ENCODE measurements at places on chromosomes 13 and 19.
A peak's percentile ranks its signal among the peaks of the same experiment; 100 is the strongest.

- peak; percentile 47 for DNase-seq
These were observed 10.1 kb upstream of the NFIX start for GRCh38 chr19:12985049-12985776.

DNA sequence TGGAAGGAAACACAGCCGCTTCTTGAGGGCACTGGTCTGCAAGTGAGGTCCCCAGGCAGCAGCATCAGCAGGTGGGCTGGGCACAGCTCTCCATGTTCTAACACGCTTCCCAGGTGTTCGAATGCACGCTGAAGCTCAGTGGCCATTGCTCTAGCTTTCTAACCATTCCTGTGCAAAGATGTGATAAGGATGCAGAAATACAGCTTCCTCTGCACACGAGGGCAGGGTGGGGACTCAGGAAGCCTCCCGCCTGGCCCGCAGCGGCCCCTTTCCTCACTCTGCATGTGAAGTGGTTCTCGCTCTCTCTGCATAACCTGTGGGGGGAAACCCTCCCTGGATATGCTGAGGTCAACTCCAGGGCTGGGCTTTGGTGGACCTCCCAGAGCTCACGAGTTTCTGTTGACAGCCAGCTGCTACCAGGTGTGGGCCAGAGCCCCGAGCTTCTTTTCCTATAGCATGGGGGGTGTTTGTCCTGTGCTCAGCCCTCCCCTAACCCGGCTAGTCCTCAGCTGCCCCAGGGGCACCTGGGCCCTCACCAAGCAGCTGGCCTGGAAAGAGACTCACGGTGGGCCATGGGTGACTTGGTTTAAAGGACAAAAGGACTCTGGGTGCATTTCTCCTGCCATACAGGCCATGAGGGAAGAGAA is 168.2 kb downstream of the TEX29 start:
- DNase-seq, result no peak

DNA sequence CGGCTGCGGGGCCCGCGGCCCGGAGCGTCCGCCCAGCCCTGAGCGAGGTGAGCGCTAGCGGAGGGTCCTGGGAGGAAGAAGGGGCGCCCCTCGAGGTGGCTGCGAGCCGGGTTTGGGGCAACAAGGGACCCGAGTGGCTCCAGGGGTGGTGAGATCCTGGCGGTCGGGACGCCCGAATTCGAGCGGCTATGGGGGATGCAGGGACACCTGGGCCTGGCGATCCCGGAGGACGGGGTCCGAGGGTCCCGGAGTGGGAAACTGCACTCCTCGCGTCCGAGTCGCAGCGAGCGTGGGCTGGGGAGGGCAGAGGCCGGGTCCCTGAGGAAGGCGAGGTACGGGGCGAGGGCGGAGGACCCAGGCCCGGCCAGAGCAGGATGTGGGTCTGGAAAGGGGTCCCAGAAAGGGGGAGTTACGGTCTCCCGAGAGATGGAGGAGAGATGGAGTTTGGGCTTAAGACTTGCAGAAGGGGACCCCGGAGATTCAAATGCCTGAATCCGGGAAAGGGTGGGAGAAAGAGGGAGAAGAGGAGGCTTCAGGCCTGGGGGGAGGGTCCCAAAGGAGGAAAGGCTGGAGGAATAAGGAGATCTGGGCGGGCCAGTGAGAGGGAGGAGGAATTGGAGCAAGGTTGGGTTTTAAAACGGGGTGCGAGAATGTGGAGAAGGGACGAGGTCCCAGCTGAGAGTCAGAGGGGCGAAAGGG is 542 bp downstream of the CACNG7 start:
- DNase-seq, result no peak

GRCh38 chr13:41675306-41675705 is 218.0 kb downstream of the RGCC start:
- DNase-seq, result peak; percentile 31

GRCh38 chr13:75512253-75512652 is 25.4 kb downstream of the COMMD6 start:
- no peak for DNase-seq

GRCh38 chr13:29905845-29906244 is 55.4 kb upstream of the UBL3 start:
- no peak for DNase-seq

GRCh38 chr19:17086834-17087233 is 11.3 kb downstream of the MYO9B start:
- DNase-seq, result no peak

- no peak for DNase-seq
These were observed 1430.0 kb downstream of the EFNB2 start for GRCh38 chr13:105105471-105105870.

DNA sequence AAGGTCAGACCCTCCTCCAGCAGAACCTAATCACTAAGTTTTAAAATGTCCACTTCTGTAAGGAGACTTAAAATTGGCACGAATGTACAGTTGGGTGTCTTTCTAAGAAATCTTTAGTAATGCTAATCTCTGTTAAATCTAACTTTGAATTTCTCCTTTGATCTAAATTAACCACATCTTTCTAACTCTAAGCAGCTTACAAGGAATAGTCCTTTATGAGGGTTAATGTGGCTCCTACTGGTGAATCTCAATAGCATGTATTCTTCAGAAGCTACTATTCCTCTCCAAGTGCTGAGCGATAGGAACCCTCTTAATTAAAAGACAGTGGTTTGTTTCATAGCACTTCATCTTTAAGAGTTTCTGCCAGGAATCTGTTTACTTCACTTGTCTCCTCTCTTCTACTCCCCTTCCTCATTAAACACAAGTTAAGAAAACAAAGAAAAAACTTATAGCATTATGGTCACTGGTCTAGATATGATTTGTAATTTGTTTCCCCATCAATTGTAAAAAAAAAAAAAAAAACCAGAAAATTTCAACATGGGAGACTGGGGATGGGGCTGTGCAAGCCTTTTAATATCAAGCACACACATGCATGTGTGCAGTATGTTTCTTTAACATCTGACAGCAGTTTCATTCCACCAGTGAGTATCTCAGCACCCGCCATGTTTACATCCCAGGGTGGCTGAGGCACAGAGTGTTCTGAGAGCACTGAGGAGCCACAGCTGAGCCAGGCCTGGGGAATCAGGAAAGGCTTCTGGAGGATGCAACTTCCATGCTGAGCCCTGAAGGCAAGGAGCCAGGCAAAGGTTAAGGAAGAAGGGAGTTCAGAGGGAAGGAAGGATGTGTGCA is 57.7 kb downstream of the ATP7B start:
- no peak for DNase-seq

DNA sequence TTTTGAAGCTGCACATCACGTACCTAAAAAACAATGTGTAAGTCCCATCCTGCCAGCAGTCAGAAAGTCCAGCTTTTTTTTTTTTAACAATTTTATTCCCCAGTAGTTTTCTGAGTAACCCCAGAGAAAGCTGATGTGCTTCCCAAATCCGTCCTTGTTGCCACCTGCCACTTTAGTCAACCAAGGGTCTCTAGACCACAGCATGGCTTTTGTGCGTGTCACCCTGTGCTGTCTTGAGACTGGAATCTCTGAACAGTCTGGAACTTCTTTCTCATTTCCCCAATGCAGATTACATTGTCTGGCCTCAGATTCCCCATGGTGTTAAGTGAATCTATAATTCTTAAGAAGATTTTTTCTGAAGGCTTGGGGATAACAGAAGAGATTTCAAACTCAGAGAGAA is 289.2 kb upstream of the KLF12 start:
- peak; percentile 4 for DNase-seq

DNA sequence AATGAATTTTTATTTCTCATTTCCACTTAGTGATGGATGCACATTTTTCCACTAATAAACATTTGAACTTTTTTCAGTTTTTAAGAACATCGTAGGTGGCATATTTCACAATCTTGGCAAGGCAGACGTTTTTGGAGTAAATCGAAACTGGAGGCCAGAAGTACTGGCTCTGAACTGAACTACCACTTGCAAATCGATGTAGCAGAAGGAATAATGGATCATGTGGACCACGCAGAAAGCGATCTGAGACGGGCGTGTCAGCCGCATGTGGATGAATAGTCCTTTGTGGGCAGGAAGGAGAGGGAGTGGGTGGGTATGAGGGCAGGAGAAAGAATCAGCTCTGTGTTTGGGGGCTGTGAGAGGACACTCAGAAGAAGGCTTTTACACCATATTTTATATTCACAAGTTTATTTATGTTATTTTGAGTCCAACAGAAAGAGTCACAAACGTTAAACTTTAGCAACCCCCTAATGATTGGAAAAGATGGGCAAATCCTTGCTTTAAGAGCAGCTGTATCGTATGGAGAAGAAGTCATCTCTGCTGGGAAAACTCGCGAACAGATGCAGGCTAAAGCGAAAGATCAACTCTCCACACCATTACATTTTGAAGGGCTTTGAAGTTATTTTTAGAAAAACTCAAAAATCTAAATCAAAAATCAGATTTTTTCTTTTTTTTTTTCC is 90.5 kb downstream of the COL4A2 start:
- DNase-seq, result peak; percentile 75

DNA sequence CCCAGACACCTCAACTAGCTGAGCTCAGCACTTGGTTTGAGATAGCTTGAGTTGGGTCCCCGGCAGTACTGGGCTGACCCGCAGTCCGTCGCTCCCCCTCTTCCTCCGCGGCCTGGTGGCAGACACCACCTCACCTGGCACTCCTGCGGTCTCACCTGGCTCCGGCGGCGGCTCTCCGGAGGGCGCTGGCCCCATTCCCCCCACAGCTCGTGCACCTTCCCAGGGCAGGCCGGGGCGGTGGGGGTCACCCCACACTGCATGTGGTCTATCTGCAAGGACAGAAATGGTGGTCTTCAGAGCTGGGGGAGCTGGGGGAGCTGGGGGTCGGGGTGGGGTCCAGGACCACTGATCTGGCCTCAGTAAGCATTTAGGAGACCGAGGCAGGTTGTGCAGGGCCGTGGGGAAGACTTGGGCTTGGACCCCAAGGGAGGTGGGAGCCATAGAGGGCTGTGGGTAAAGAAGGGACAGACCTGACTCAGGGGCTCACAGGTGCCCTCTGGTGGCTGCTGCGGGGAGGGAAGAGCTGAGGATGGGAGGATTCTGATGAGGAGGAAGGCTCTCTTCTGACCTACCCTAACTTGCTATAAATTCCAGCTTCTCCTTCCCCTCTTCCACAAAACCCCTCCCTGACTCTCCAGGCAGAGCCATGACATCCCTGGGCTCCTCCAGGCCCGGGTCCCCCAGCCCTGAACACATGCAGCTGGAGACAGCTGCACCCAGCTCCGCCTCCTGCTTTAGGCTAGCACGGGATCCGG is 6.7 kb upstream of the PLIN4 start:
- peak; percentile 69 for DNase-seq

DNA sequence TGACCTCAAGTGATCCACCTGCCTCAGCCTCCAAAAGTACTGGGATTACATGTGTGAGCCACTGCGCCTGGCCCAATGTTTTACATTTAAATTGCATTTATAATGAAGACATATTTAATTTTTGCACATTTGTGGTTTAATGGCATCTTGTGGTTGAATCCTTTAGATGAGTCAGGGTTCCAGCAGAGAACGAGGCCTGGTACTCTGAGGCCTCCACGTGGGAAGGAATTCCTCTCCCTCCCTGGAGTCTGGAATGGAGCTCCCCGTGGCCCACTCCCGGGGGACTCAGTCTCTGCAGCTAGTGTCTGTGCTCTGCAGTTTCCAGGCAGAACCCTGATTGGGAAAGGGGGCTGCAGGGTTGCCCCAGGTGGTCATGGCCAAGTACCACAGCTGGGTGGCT is 24.2 kb downstream of the ZFR2 start:
- peak; percentile 71 for DNase-seq

Data from ELR (cell line).